ENCODE measurements at places on chromosomes 6 and 20.

- no peak for DNase-seq
Measured at GRCh38 chr6:112027942-112028674, 25.8 kb upstream of the CCN6 start.

- DNase-seq, result no peak
Measured at GRCh38 chr6:121694389-121694788, 258.9 kb downstream of the GJA1 start.

GRCh38 chr6:10970731-10971130, 73.4 kb downstream of the ELOVL2 start:
- no peak for DNase-seq

GRCh38 chr6:108748959-108749358, 99.3 kb upstream of the ARMC2 start:
- no peak for DNase-seq

DNA sequence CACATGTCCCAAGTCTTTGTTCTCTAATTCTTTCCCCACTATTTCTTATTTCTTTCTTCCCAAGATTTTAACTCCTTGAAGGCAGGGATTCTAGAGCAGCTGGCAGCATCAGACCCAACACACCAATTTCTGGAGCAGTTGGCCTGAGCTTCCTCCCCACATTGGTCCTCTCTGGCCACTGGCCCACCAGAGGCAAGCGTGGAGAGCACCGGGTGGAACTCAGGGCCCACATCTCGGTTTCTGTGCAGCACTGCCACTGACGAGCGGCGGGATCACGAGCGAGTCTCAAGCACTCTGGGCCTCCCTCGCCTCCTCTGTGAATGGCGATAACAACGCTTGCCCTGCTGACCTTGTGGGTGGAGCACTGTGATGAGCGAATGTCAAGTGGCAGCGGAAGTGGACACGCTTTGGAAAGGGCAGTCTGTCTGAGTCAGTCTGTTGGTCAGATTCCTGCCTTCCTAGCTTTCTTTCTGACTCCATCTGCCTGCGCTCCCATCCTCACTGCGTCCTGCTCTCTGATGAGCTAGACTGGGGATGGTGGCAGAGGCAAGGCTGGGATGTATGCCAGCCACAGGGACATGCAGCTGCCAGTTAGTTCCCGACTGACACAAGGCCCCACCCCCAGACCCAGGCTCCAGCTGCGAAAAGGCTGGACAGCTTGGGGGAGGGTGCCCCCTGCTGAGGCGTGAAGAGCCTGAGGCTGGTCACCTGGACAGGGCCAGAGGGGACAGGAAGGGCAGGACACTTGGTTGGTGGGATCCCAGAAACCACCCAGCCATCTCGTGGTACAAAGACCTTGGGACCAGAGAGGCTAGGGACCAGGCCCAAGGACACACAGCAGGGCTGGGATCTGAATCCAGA, 4.5 kb upstream of the SPDEF start:
- DNase-seq, result peak; percentile 57

DNA sequence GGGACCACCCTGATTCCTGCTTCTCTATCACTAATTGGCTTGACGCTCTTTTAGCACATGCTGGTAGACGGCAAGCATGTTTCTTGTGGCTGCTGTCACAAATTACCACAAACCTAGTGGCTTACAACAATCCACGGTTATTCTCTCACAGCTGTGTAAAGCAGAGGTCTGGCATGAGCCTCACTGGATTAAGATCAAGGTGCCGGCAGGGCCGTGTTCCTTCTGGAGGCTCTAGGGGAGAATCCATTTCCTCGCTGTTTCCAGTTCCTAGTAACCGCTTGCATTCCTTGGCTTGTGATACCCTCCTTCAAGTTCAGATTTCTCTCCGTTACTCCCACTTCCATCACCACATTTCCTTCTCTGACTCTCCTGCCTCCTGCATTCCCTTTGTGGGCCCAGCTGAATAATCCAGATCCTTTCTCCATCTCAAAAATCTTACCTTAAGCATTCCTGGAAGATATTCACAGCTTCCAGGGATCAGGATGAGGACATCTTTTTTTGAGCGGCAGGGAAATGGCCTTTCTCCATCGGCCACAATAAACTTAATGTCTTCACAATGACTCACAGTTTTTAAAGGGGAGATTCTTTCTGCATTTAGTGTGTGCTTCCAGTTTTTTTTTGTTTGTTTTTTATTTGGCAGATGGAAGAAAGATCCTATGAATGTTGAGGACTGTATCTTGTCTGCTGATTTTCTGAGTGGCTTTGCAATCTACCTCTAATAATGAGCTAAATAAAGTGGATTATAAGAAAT, 39.9 kb downstream of the BMP6 start:
- no peak for DNase-seq

GRCh38 chr6:40456390-40457013, 130.7 kb downstream of the LRFN2 start:
- DNase-seq, result no peak

- no peak for DNase-seq
Measured at GRCh38 chr20:24148372-24148771, 159.8 kb upstream of the GGTLC1 start.

- no peak for DNase-seq
Measured at GRCh38 chr6:92667843-92668242, 751.5 kb downstream of the EPHA7 start.

DNA sequence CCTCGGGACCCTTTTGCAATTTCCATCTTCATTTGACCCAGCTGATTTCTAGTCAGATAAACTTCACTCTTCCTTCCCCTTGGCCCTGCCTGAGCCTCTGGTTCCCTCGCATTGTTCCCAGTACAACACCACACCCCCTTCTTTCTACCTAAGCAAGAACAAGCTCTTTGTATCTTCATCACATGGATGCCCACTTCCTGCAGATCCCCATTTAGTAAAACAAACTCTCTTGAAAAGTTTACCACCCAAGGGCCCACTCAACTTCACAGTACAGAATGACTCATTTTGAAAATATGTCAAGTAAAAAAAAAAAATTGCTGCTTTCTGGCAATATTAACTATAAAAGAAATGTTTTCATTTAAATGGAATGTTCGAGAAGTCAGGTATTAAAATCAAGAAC, 5.2 kb downstream of the FAXC start:
- DNase-seq, result no peak

- DNase-seq, result no peak
Measured at GRCh38 chr6:150711584-150712504, 112.2 kb downstream of the PLEKHG1 start.

- DNase-seq, result no peak
Measured at GRCh38 chr6:142184307-142184706, 37.2 kb downstream of the VTA1 start.

GRCh38 chr20:41170386-41171105, 33.2 kb downstream of the PLCG1 start:
- DNase-seq, result no peak

- no peak for DNase-seq
Measured at GRCh38 chr6:119676230-119676629, 326.7 kb upstream of the MAN1A1 start.

DNA sequence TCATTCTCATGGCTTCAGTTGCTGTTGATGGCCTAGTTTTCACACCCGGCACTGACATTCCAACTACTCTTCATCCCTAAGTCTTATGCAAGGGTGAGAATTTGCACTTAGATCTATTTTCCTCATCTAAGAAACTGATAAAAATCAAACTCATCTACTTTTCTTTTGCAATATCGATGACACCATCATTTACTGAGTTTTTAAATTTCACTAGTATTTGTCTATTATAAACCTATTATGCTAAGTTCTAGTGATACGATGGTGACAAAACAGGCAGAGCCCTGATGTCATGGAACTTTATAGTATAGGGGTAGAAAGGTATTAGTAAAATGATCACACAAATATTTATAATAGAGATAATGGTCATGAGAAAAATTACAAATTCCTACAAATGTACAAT, 167.9 kb upstream of the CITED2 start:
- DNase-seq, result no peak
